ENCODE measurements at places on chromosomes 7 and 10. TPM values are rescaled to one million over a fixed set of nuclear protein-coding genes. Genes with fewer than 3 reads are reported as not detected.

DNA sequence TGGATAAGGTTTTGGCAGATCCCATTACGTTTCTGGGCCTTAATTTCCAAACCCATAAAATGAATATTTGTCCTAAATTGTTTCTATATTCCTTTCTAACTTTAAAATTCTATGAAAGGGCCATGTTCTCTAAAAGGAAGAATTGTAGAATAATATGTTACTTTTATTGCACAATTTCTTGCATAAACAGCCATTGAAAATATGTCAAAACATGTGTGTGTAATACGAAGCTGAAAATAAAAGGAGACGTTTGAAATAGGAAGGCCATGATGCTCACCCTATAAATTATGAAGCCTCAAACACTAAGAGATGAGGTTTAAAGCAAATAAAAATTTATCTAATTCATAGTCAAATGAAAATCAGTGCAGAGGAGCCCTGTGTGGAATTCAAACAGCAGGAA is 145.0 kb upstream of the LRRTM3 start:
- DNase-seq, result no peak

The GIMAP6 gene
- total RNA-seq, result 2.2 TPM

GRCh38 chr10:82150123-82150900 is 275.3 kb downstream of the NRG3 start:
- peak; percentile 20 for DNase-seq

DNA sequence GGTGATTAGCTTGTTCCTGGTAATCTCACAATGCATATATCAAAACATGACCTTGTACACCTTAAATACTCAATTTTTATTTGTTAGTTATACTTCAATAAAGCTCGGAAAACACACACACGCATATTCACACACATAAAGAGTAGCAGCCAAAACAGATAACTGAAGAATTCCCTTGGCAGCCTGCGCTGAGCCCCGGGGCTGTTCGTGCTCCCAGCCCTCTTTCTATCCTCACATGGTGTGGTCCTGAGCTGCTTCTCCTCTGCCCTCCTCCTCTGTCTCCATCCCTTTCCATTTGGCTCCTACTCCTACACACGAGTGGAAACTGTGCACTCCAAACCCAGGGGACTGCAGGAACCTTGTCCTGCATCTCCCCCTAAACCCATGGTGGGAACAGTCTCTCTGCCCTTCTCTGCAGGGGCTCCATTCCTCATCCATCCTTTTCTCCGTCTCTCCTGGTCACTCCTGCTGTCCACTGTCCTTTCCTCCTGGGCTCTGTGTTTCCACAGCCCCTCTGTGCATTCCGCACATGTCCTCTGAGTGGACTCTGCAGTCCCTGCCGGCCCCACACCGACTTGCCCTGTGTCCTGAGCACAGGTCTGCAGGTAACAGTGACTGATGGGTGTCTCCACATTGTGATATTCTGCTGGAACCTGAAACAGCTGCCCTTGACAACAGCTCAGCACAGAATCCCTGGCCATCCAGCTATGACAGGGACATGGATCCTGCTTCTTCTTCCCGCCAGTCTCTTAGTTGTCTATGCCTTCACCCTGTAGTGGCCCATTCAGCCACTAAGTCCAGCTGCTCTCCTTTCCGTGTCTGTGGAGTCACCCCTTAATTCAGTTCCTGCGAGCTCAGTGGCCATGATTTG is 216.8 kb upstream of the ZNF32 start:
- DNase-seq, result no peak

The CCDC3 gene
- total RNA-seq, result 2.2 TPM

DNA sequence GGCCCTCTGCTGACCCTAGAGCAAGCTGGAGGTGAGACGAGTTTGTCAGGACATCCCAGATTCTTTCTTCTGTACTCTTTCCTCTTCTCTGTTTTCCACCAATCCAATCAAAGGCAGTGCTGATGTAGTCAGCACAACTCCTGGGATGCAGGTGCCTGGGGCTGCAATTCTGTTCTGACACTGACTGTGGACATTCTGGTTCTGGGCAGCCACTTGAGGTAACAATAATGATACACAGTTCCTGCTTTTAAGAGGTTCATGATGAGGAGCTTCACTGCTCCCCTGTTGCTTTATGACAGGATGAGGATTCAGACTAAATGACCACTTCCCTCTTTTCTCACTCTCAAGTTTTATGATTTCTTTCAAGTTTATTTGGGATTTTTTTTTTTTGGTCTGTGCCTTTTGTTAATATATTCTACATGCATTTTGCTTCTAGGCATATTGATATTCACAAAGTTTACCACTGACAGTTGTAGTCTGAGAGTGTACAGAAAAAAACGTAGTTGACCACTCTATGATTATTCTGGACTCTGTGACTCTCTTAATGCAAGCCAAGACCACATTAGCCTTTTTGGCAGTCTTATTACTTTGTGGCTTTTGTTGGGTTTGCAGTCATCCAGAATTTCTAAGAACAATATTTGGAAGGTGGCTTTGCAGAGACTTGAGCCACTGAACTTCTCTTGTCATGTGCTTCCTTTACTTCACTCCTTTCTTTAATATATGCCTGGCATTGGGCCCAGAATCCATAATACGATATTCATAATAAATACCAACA is 247.6 kb downstream of the AUTS2 start:
- DNase-seq, result no peak

GRCh38 chr7:116647861-116648260 is 24.1 kb upstream of the MET start:
- no peak for DNase-seq

- DNase-seq, result no peak
Measured at GRCh38 chr10:51876503-51876902, 177.1 kb upstream of the CSTF2T start.

- DNase-seq, result peak; percentile 41
Measured at GRCh38 chr10:122307669-122308416, 36.7 kb downstream of the BTBD16 start.

The ADIRF gene
- total RNA-seq, result 35.0 TPM

- DNase-seq, result peak; percentile 93
Measured at GRCh38 chr7:4973728-4974198, 14.8 kb upstream of the MMD2 start.

- no peak for DNase-seq
Measured at GRCh38 chr10:118950190-118950680, 79.3 kb upstream of the NANOS1 start.

The TMEM229A gene
- total RNA-seq, result 0.55 TPM

DNA sequence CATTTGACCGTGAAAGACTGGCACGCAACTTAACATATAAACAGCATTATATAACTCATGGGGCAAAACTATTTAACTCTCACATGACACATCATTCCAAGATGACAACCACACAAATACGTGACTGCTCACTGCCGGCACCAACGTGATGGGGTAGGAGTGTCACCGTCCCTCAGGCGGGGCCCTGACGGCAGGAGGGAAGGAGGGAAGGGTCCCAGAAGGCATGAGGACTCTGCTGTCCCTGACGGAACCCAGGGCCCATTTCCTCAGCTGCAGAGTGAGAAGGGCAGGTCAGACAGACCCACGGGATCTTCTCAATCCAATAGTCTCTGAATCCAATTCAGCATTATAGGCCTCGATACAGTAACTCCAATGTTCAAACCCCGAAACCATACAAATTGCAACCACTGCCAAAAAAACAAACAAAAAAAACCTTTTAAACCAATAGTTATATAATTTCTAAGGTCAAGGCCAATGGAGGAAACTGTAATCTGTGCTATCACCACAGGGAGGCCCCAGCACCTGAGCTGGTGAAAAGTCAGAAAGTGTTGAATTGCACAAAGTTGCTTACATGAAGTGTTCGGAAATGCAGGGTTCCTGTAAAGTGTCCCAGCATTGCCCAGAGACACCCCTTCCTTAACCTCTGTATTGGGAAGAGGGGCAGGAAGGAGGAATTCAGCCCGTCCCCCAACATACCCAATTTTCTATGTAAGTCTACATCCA is 137.4 kb downstream of the TNS3 start:
- DNase-seq, result peak; percentile 38

- no peak for DNase-seq
Measured at GRCh38 chr7:133135451-133135850, 53.6 kb upstream of the CHCHD3 start.

The SPAG6 gene
- not detected for total RNA-seq

The C7orf33 gene
- total RNA-seq, result not detected

DNA sequence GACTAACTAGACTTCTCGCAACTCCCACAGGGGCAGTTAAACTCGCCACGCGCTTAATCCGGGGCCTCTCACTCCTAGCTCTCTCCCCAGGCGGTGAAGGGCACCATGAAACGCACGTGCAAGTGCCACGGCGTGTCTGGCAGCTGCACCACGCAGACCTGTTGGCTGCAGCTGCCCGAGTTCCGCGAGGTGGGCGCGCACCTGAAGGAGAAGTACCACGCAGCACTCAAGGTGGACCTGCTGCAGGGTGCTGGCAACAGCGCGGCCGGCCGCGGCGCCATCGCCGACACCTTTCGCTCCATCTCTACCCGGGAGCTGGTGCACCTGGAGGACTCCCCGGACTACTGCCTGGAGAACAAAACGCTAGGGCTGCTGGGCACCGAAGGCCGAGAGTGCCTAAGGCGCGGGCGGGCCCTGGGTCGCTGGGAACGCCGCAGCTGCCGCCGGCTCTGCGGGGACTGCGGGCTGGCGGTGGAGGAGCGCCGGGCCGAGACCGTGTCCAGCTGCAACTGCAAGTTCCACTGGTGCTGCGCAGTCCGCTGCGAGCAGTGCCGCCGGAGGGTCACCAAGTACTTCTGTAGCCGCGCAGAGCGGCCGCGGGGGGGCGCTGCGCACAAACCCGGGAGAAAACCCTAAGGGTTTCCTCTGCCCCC is 19.5 kb downstream of the WNT8B start:
- peak; percentile 70 for DNase-seq

DNA sequence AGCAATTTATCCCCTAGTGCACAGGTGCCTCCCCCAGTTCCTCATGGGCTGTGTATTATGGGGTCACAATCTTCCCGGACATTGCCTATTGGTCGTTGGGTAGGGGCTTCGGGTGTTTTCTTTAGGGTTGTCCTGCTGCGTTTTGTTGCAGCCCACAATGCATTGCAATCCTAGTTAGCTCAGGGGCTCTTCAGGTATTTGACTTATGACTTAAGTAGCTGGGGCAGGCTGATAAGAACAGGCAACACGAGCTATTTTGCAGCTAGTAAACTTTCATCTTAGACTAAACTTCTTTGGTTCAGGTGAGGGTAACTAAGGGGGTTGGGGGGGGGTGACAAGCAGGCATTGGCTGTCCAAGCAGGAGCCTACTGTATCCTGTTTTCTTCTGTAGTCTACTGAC is 158.5 kb downstream of the TPST1 start:
- no peak for DNase-seq

The CRHR2 gene
- total RNA-seq, result not detected

The IL2RA gene
- 1.1 TPM for total RNA-seq

- DNase-seq, result no peak
Measured at GRCh38 chr10:132884041-132884440, 58.3 kb downstream of the CFAP46 start.

DNA sequence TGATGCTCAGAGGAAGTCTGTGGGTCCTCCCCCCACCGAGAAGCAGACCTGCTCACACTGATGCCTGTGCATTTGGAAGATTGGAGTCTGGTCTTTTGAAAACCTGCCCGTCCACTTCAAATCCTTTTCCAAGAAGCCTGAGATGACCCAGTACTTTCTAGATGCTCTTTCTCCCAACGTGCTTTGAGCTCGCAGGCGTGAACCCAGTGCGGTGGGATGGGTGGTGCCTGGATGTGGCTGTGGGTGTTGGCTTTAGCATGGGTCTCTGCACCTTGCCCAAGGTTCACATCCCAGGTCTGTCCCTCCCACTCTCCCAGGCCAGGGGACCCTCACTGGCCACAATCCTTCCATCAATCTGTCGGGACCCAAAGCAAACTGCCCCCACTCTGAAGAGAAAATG is 170.2 kb downstream of the ADARB2 start:
- no peak for DNase-seq
